Smooth muscle cell of the brain vasculature (primary cell): ENCODE measurements at places on chromosomes 16 and 17.

DNA sequence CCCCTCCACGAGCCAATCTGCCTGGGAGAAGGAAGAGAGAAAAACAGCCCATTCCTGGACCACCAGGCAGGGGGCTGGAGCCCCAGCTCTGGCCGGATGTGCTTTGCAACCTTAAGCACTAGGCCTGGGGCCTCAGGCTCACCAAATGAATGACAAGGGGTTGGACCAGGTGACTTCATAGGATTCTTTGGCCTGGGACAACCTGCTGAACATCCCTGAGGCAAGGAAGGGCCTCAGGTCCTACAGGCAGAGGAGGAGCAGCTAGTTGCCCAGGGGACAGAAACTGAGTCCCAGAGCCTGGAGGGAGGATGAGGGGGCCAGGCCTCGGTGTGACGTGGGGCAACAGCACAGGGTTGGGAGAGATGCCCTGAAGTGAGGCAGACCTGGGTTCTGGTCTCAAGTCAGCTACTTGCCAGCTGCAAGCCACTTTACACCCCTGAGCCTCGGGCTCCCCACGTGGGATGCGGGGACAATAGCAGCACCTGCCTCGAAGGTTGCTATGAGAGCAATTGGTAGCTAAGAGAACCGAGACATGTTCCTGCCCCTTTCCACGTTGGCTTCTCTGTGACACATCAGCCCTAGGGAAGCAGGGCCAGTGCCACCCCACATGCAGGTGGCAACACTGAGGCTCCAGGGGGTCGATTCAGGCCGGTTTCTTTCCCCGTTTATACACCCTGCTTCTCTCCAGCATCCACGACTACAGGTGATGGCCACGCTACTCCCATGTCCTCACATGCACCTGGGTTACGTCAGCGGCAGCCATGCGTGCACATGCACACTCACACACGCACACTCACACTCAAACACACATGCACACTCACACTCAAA, 42.6 kb downstream of the CFAP20 start:
- DNase-seq: no peak

- no peak for DNase-seq
These were observed at the start of gene PMFBP1 for GRCh38 chr16:72172105-72173034. Gene PMFBP1 (minus strand): TSS chr16:72172155. CDS start chr16:72171208, 947 bp downstream.

- DNase-seq: no peak
These were observed 140.2 kb downstream of the MSI2 start for GRCh38 chr17:57396511-57396921.

GRCh38 chr16:67562918-67563707, 787 bp downstream of the CTCF start:
- DNase-seq: no peak

- no peak for DNase-seq
These were observed 3.2 kb downstream of the CCR7 start for GRCh38 chr17:40561871-40562611.

DNA sequence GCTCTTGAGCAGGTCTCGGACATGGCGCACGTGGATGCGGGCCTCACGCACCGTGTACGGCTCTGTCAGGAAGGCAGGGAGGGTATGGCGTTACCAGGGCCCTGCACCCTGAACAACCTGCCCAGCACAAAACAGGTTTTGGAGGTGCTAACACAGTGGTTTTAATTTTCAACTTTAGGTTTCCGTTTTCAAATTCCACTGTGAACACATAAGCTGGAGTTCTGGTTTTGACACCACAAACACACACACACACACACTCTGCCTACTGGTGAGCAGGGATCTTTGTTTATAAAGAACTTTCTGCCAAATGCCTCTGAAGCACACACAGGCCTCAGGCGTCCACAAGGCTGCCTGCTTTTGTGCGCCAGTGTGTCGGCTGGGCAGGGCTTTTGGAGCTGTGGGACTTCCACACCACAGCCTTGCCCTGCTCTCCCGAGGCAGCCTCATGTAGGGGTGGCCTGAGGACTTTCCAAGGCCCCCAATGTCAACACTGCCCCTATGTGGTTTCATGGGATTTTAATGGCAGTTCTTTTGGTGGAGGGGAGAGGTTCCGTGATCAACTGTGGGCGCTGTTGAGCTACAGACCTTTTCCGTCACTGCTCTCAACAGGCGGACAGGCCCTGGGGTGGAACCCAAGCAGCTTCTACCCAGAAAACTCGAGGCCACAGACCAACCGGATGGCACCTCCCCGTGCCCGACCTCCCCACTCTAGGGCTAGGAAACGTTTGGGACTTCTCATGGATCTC, 9.4 kb downstream of the CLUH start:
- no peak for DNase-seq

DNA sequence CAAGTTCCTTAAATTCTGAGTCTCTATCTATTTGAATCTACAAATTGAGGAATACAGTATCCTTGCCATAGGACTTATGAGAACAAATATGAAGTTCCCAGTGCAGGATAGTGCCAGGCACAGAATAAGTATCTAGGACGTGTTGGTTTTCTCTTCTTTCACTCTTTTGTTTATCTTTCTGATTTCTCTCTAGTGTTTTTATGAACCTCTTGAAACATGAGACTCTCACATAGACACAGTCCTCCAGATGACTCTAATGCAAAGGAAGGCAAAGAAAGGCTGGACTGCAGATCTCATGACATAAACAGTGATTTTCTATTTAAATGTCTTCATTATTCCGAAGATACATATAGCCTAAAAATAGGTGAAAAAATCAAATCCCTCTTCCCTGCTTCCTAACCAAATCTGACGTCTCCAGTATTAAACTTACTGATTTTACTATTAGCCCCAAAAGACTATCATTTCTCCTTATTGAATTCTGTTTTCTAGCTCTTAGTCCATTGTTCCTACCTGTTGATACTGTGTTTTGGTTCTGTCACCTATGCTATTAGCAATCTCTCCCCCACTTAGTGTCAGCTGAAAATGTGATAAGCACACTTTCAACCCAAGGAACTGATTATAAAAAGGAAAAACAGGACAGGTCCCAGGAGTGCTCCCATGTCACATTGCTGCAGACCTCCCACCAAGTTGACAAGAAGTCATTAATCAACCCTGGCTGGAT, 24.9 kb upstream of the ADAMTS18 start:
- DNase-seq: no peak

DNA sequence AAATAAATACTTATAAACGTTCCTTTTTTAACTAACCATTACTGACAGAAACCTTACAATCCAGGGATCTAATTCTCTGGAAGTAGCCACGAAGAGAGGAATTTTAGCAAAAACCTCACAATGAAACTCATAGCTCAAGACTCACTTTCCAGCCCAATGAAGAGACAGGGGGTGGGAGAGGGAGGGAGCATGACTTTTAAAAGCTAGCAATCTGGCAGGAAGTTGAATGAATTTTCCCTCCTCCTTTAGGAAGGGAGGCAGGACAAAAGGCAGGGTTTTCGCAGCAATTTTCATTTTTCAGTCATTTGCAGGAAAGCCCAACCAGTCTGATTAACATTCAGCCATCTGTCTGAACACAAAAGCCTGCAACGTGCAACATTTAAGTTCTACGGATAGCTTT, 381.5 kb upstream of the PSMD7 start:
- DNase-seq: no peak

- no peak for DNase-seq
These were observed 9.2 kb downstream of the PAFAH1B1 start for GRCh38 chr17:2602597-2603017.

DNA sequence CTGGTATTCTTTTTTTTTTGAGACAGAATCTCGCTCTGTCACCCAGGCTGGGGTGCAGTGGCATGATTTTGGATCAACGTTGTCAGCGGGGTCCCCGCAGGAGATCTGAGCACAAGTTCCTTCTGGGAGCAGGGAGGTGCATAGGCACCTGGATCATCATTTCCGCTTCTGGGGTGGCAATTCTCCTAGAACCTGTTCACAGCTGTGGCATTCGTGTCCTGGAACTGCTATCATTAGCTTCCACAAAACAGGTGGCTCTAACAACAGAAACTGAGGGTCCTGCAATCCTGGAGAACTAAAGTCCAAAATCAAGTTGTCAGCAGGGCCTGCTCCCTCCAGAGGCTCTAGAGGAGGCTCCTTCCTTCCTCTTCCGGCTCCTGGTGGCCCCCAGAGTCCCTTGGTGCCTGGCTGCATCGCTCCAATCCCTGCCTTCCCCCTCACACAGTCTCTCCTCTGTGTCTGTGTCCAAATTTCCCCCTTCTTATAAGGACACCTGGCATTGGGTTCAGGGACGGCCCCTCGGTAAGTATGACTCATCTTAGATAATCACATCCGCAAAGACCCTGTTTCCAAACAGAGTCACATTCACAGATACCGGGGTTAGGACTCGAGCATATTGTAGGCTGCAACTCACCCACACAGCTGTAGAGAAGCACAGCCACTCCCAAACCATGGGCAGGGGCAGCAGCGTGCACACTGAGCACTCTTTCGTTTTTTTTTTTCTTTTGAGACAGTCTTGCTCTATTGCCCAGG, 43.5 kb upstream of the KLHDC4 start:
- no peak for DNase-seq

- DNase-seq: no peak
These were observed 50.3 kb downstream of the KSR1 start for GRCh38 chr17:27506348-27507218.

- DNase-seq: no peak
These were observed 34.7 kb downstream of the ARSG start for GRCh38 chr17:68325961-68326360.

DNA sequence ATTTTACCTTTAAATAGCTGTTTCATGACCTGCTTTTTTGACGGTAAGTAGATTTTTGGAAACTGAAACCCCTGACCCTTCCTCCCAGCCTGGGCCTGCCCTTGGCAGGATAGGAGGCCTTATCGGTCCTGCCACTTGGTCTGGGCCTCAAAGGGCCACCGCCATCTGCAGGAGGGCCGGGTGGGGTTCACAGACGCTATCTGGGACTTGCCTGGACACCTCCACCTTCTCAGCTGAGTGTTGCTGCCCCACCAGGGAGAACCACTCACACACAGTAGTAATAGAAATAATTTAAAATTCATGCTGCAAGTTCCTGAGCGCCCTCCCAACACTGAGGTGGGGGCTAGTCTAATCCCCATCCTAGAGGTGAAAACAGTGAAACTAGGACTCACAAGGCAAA, 4.6 kb upstream of the NPRL3 start:
- no peak for DNase-seq

- DNase-seq: no peak
These were observed 366.2 kb upstream of the TNRC6C start for GRCh38 chr17:77592106-77592865.

- no peak for DNase-seq
These were observed 40.1 kb downstream of the BPTF start for GRCh38 chr17:67865438-67865837.

DNA sequence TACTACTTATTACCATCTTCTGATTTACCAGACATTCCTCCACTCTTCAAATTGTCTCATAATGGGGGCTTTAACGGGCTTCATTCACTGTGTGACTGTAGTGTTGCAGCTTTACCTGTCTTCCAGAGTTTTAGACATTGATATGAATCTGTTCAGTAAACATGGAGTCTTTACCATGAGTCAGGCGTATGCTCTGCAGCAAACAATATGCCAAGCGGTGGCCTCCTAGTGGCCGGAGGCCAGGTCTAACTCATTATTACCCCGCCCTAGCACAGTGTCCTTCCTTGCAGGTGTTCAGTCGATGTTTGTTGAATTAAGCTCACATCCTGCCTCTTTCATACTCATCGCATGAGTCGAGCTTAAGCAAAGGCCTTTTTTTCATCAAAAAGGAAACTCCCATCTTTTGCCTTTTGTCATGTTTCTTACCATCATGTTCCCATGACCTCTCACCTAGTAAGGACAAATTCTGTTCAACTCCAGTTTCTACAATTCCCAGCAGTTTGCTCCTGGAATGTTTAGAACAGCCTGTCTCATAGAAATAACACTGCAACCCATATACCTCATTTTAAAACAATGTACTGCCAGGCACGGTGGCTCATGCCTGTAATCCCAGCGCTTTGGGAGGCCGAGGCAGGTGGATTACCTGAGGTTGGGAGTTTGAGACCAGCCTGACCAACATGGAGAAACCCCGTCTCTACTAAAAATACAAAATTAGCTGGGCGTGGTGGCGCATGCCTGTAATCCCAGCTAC, 39.4 kb downstream of the TUBD1 start:
- no peak for DNase-seq

DNA sequence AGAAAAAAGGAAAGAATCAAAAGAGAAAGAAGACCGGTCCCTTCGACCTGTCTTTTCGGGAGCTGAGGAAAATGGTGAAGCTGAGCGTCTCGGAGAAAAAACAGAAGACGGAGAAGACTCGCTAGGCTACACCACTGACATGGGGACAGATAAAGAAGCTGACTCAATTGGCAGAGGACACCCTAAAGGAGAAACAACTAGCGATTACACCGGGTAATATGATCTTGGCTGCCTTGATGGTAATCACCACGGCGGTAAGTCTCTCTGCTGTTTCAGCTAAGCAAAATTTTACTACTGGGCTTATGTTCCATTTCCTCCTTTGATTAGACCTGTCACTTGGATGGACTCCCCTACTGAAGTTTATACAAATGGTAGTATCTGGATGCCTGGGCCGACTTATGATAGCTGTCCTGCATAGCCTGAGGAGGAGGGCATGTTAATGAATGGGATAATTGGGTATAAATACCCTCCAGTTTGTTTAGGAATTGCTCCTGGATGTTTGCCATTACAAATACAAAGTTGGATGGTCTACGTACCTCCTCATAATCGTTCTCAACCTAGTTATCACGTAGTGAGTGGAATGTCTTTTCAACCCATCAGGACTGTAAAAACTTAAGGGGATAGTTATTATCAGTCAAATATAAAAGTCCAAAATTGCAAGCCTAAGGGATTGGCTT, 24.1 kb downstream of the ALOX15B start:
- DNase-seq: no peak

DNA sequence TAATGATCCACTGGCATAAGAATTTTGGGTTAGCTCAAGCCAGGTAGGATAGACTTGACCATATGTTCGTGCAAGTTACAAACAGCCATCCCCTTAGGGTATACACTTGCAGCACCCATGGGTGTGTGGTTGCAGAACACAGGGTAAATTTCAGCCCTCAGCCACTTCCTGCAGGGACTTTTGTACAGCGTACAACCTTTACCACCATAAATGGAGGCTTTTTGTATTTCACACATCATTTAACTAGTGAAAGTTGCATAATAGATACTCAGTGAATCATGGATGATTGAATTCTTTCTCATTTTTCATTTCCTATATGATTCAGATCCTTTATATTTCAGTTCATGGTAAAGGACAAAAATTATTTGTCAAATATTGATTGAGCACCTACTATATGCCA, 473.9 kb downstream of the CDH13 start:
- DNase-seq: no peak
